ENCODE measurements at places on chromosomes 7 and 10.

GRCh38 chr7:66729274-66729673 lies 11.3 kb upstream of the RABGEF1 start:
- no peak for DNase-seq

GRCh38 chr10:47330804-47331203 lies 8.6 kb downstream of the GDF2 start:
- DNase-seq, result no peak

GRCh38 chr10:79431428-79431827 lies 14.0 kb downstream of the ZCCHC24 start:
- no peak for DNase-seq

DNA sequence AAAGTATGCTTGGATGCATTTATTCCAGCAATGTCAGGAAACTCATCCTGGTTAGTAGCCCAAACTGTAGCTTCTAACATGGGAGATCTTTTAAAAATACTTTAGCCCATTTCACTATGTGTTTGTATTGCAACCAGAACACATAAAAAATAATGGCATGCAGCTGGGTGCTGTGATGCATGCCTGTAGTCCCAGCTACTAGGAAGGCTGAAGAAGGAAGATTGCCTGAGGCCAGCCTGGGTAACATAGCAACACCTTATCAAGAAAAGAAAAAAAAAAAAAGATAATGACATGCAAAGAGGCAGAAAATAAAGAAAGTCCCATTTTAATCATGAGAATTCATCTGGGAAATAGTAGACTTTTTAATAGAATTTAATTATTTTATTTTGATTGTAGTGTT lies 517.0 kb upstream of the TEX47 start:
- DNase-seq, result no peak

GRCh38 chr7:155710031-155710430 lies 65.6 kb downstream of the RBM33 start:
- no peak for DNase-seq

GRCh38 chr7:112202816-112203215 lies 3.4 kb downstream of the DOCK4 start:
- no peak for DNase-seq

GRCh38 chr7:7416031-7416858 lies 119.4 kb downstream of the COL28A1 start:
- no peak for DNase-seq

DNA sequence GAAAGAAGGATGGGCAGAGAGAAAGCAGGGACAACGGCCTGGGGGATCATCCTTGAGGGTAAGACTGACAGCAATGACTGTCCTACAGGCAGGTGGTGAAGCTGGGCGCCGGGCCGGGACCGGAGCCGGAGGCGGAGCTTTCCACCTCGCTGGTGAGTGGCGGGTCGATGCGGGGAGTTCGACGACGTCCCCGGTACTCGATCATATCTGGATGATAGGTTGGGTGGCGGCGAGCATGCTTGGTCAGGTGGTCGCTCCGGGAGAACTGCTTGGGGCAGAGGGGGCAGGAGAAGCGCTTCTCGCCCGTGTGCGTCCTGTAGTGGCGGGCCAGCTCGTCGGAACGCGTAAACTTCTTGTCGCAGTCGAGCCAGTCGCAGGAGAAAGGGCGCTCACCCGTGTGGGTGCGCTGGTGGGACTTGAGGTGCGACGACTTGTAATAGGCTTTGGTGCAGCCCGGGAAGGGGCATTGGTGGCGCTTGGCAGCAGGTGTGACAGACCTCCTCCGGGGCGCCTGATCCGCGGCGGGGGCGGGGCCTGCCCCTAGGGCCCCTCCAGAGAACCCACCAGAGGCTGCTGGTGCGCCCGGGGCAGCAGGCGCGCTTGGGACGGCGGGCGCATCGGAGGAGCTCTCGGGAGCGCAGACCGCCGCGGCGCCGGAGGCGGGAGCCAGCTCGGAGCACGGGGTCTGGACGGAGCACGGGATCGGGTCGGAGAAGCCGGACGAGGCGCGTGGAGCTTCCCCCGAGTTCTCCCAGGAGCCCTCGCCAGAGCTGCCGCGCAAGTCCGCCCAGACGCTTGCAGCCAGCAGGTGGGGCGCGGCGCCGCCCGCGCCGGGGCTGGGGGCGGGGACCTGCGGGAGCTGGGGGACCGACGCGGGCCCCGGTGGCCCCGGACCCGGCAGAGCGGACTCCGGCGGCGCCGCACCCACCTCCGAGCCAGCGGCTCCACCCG lies 752 bp downstream of the KLF14 start:
- no peak for DNase-seq

DNA sequence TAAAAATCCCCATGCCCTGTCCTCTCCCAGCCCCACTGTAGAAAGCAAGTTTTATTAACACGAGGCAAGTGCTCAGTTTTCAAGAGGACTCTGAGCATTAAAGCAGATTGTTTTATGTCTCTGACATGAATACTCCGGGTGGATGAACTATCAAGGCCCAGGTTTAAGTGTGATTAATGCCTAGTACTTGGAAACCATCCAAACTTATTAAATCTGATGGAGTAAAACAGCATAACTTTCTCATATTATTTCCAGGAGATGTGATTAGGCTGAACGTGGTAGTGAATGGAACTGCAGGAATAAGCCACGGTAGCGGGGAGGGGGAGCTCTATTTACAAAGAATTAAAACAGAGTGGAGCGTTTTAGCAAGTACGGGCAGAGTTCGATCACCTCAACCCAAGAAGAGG lies 144.2 kb upstream of the RNF32 start:
- DNase-seq, result no peak

GRCh38 chr7:19401461-19401860 lies 256.2 kb upstream of the FERD3L start:
- DNase-seq, result no peak

DNA sequence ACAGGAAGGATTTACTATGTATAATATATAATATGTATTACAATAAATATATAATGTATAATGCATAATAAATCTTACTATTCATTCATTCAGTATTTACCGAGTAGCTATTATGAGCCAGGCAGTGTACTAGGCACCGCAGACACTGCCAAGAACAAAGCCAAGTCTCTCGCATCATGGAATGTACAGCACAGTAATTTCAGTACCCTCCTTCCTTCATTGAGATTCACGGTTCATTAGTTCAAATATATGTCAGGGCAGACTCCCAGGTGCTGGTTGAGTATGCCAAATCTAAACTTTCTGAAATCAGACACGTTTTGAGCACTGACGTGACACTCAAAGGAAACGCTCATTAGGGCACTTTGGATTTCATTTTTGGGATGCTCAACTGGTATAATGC lies 9.1 kb downstream of the USP6NL start:
- no peak for DNase-seq

- no peak for DNase-seq
Measured at GRCh38 chr7:110609336-110609735, 481.6 kb upstream of the LRRN3 start.

GRCh38 chr10:16886031-16886430 lies 68.8 kb upstream of the RSU1 start:
- DNase-seq, result no peak
